ENCODE measurements at places on chromosomes 3 and 15.

DNA sequence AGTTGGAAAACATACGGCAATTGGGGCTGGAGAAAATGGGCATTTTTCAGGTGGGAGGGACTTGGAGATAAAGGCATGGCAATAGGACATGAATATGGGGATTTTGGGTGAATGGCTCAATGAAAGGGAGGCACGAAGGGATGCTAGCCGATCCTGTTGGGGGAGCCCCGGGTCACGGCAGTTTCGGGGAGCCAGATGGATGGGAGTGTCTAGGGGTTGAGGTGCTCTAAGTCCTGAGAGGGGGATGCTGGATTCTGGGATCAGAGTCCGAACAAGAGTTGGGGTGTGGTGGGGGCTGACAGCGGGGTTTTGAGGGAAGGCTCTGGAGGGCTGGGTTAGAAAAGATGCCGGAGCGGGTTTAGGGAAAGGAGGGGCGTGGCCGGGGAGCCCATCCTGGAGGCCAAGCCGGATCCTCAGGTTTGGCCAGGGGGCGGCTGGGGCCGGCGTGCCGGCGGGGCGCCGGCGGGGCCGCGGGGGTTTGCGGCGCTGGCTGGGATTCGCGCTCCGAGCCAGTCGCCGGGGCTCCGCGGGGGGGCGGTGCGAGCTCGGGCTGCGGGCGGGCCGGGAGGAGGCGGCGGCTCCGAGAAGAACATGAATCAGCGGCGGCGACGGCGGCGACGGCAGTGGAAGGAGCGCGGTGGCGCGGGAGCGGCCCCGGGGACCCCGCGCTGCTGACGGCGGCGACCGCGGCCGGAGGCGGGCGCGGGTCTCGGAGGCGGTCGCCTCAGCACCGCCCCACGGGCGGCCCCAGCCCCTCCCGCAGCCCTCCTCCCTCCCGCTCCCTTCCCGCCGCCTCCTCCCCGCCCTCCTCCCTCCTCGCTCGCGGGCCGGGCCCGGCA lies at the start of gene TYRO3:
Gene TYRO3 (plus strand): TSS at position 813 of the 839 bp plus-strand sequence. CDS start 46 bp downstream, outside the sequence.
- H3K27ac ChIP-seq = no peak within 1 kb of the TSS
- H3K27me3 ChIP-seq = no peaks in the 10 kb centered on the region
- DNase-seq = peak; percentile 54
- peaks cover 17% of the 10 kb centered on the region for H3K4me1 ChIP-seq
- peak within 1 kb of the TSS; percentile 85 for H3K4me3 ChIP-seq

- H3K27me3 ChIP-seq = no peaks in the 10 kb centered on the region
- no peak for DNase-seq
- H3K4me3 ChIP-seq = no peak overlapping the region
These were observed 50.1 kb downstream of the KBTBD8 start for GRCh38 chr3:67048067-67048714.

DNA sequence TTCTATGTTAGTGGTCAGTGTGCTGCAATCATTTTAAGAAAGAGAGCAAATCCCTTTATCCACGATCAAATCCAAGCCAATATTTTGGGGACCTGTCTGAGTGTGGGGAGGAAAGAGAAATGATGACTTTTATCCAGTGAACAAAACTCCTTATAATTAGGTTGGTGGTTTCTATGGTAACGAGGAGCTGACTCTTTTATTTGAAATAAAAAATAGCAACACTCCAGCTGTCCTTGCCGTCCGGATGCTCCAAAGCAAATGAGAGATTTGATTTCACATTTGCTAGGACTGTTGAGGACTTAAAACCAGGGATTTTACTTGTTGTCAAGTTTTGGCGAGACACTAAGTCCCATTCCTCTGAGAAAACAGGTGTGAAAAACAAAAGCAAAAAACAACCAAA lies 154.0 kb upstream of the PRICKLE2 start:
- no peaks in the 10 kb centered on the region for H3K27me3 ChIP-seq
- no peak overlapping the region for H3K4me3 ChIP-seq
- no peak for DNase-seq
- no peaks in the 10 kb centered on the region for H3K36me3 ChIP-seq
- no peaks in the 10 kb centered on the region for H3K4me1 ChIP-seq

- H3K4me1 ChIP-seq = no peaks in the 10 kb centered on the region
- no peaks in the 10 kb centered on the region for H3K36me3 ChIP-seq
- DNase-seq = no peak
- no peaks in the 10 kb centered on the region for H3K27me3 ChIP-seq
These were observed 276.3 kb upstream of the MCTP2 start for GRCh38 chr15:93954985-93955571.

GRCh38 chr15:96312641-96313335 lies 17.7 kb upstream of the NR2F2 start:
- H3K27me3 ChIP-seq = no peaks in the 10 kb centered on the region
- no peak overlapping the region for H3K4me3 ChIP-seq
- no peaks in the 10 kb centered on the region for H3K4me1 ChIP-seq
- no peak overlapping the region for H3K27ac ChIP-seq

DNA sequence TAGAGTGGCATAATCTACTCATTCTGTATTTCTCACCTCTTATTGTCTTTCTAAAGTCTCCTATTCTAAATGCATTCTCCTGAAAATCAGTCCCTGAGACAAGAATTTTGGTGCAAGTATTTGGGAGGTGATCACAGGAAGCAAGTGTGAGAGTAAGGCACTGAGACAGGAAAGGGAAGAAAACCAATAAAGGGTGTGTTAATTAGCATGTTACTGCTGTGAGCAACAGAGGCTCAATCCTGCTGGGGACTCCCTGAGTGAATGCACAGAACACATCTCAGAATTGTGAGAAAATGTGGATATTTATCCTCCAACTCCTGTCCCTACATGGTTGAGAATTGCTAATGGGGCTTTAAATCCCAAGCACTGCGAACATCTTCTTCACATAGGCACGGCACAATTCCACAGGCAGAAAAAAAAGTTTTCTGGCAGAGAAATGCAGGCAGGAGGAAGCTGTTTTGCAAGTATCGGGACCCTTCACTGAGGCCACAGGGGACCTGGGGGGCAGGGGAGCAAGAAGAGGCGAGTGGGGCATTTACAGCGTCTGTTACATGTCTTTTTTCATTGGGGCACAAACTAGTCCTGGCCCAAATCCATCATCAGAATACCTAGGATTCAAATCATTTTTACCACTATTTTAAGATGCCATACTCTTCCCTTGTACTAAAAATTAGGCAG lies 27.2 kb upstream of the STT3B start:
- peak overlapping the region; percentile 6 for H3K27ac ChIP-seq
- H3K4me3 ChIP-seq = peak overlapping the region; percentile 67
- H3K36me3 ChIP-seq = no peaks in the 10 kb centered on the region
- no peak for DNase-seq

- no peak overlapping the region for H3K27ac ChIP-seq
- no peaks in the 10 kb centered on the region for H3K27me3 ChIP-seq
- H3K4me1 ChIP-seq = no peaks in the 10 kb centered on the region
These were observed 66.7 kb downstream of the LARS2 start for GRCh38 chr3:45455040-45455439.

GRCh38 chr3:85427467-85427866 lies 468.7 kb downstream of the CADM2 start:
- DNase-seq = no peak
- no peaks in the 10 kb centered on the region for H3K4me1 ChIP-seq
- H3K36me3 ChIP-seq = peaks cover 7% of the 10 kb centered on the region
- H3K4me3 ChIP-seq = no peak overlapping the region

- no peak for DNase-seq
- no peaks in the 10 kb centered on the region for H3K27me3 ChIP-seq
- no peak overlapping the region for H3K27ac ChIP-seq
- no peaks in the 10 kb centered on the region for H3K4me1 ChIP-seq
- H3K4me3 ChIP-seq = no peak overlapping the region
- H3K36me3 ChIP-seq = peaks cover 5% of the 10 kb centered on the region
These were observed 486.8 kb downstream of the GABRG3 start for GRCh38 chr15:27457766-27458165.

GRCh38 chr3:55755516-55756205 lies 268.6 kb upstream of the WNT5A start:
- H3K4me1 ChIP-seq = peaks cover 3% of the 10 kb centered on the region
- DNase-seq = no peak
- no peaks in the 10 kb centered on the region for H3K27me3 ChIP-seq
- no peak overlapping the region for H3K4me3 ChIP-seq
- no peaks in the 10 kb centered on the region for H3K36me3 ChIP-seq

GRCh38 chr3:97882975-97883598 lies 61.3 kb downstream of the CRYBG3 start:
- no peaks in the 10 kb centered on the region for H3K4me1 ChIP-seq
- no peak overlapping the region for H3K27ac ChIP-seq
- peaks cover 4% of the 10 kb centered on the region for H3K36me3 ChIP-seq
- no peak for DNase-seq
- no peaks in the 10 kb centered on the region for H3K27me3 ChIP-seq

GRCh38 chr3:57078344-57078634 lies 17.8 kb downstream of the SPATA12 start:
- H3K27me3 ChIP-seq = no peaks in the 10 kb centered on the region
- H3K36me3 ChIP-seq = peaks cover 5% of the 10 kb centered on the region
- H3K27ac ChIP-seq = no peak overlapping the region
- peak; percentile 55 for DNase-seq
- no peaks in the 10 kb centered on the region for H3K4me1 ChIP-seq

DNA sequence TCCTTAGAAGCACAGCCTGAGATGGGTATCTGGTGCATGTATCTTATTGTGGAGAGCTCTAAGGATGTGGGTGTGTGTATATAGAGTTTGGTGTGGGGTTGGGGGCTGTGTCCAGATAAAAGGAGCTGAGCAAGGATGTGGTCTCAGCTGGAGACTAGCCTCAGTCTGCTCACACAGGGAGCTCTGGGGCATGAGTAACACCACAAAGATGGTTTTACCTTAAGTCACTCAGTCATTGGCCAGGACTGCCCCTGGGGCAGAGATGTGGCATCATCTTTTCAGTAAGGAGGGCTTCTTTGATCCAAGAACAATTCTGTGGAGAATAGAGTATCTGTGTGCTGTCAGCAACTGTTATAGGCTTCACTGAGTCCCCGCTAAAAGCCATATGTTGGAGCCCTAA lies 163.4 kb upstream of the NUDT16 start:
- no peaks in the 10 kb centered on the region for H3K27me3 ChIP-seq
- H3K4me1 ChIP-seq = peaks cover 3% of the 10 kb centered on the region
- no peaks in the 10 kb centered on the region for H3K36me3 ChIP-seq
- no peak overlapping the region for H3K27ac ChIP-seq
- no peak for DNase-seq

- H3K27me3 ChIP-seq = no peaks in the 10 kb centered on the region
- H3K4me3 ChIP-seq = no peak overlapping the region
- H3K27ac ChIP-seq = no peak overlapping the region
- no peaks in the 10 kb centered on the region for H3K4me1 ChIP-seq
- DNase-seq = no peak
These were observed 154.2 kb downstream of the TIGIT start for GRCh38 chr3:114447950-114448479.

DNA sequence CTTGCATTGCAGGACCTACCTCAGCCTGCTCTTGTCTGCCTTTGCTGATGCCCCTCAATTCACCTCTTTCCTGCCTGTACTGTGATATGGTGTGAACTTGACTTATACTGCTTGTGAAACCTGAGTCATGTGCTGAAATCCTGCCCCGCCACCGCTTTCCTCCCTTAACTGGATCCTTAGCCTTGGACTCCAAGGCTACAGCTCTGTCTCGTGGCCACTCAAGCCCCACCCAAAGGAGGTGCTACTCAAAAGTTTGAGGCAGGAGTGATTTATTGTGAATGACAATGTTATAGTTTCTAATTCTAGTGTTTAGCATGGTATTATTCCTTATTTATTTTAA lies 56.1 kb downstream of the MYZAP start:
- no peak overlapping the region for H3K27ac ChIP-seq
- no peaks in the 10 kb centered on the region for H3K4me1 ChIP-seq
- no peaks in the 10 kb centered on the region for H3K27me3 ChIP-seq
- no peak overlapping the region for H3K4me3 ChIP-seq

- no peaks in the 10 kb centered on the region for H3K36me3 ChIP-seq
- DNase-seq = no peak
- H3K4me3 ChIP-seq = no peak overlapping the region
These were observed 714.2 kb downstream of the NLGN1 start for GRCh38 chr3:174111776-174112175.

- H3K4me3 ChIP-seq = no peak overlapping the region
- H3K27me3 ChIP-seq = peaks cover 15% of the 10 kb centered on the region
- H3K36me3 ChIP-seq = no peaks in the 10 kb centered on the region
- H3K27ac ChIP-seq = no peak overlapping the region
These were observed 40.4 kb downstream of the DNAJB8 start for GRCh38 chr3:128426128-128426921.

- no peaks in the 10 kb centered on the region for H3K27me3 ChIP-seq
- H3K36me3 ChIP-seq = peaks cover 2% of the 10 kb centered on the region
- no peak for DNase-seq
- peaks cover 11% of the 10 kb centered on the region for H3K4me1 ChIP-seq
- no peak overlapping the region for H3K27ac ChIP-seq
- no peak overlapping the region for H3K4me3 ChIP-seq
These were observed 1126.1 kb downstream of the ROBO1 start for GRCh38 chr3:78641703-78642102.

DNA sequence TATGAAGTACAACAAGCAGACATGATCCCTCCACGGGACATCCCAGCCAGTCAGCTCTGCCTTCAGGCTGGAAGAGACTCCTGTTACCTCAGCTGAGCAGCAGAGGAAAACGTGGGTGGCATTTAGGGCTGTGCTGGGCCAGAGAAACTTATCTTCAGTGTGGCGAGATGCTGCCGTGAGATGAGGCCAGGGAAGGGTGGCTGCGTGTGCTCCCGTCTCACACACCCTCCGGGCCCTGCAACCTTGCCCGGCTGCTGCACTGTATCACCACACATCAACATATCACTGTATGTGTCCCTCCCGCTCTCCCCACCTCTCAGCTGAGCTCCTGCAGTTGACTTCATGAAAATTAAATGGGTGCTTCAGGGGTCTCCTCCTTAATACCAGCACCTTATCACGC lies 23.4 kb downstream of the BMF start:
- peaks cover 23% of the 10 kb centered on the region for H3K4me1 ChIP-seq
- peaks cover 10% of the 10 kb centered on the region for H3K36me3 ChIP-seq
- no peak overlapping the region for H3K4me3 ChIP-seq
- H3K27me3 ChIP-seq = no peaks in the 10 kb centered on the region

- no peaks in the 10 kb centered on the region for H3K27me3 ChIP-seq
- H3K27ac ChIP-seq = no peak overlapping the region
- H3K4me1 ChIP-seq = no peaks in the 10 kb centered on the region
- no peak for DNase-seq
These were observed 30.9 kb downstream of the ARNT2 start for GRCh38 chr15:80434926-80435720.

All from H9 (cell line).